ENCODE measurements at places on chromosomes 11 and 22.

DNA sequence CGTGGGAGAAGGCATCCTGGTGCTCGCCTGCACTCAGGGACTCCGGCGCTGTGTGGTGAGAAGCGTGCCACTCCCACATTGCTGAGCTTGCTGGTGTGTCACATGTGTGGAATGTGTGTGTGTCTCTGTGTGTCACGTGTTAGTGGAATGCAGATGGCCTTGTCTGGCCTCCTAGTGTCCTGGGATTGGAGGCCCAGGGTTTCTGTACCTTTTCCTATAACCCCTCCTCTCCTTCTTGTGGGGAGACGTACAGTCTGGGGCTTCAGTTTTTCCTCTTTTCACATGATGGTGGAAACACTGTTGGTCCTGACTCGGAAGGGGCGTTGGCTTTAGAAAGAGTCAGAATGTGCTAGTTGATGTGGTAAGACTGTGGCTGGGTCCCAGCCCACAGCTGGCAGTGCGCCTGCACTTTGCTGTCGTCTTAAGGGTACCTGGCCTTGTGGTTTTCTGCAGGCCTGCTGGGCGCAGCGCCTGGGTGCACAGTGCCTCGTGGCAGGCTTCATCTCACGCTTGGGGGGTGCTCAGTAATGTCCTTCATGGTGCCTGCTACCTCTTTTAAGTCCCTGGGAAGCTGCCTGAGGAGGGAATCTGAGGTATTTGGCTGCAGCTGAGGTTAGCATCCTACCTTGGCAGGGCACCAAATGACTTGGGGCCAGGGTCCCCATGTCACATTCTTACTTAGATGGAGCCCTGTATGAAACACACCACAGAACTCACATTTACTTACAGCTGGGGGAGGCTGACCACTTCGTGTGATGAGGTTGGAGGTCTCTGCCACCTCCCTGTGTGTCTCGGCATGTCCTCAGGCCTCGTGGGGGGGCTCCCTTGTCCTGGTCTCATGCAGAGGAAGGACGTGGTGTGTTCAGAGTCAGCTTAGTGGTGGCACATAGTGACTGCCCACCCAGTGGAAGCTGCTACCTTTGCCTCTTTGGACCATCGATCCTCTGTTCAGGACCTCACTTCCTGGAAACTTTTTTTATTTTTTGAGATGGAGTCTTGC lies 61.9 kb downstream of the MED15 start:
- peak; percentile 98 for DNase-seq

- DNase-seq = no peak
Observed at GRCh38 chr22:46366327-46366731, 30.8 kb downstream of the TRMU start.

DNA sequence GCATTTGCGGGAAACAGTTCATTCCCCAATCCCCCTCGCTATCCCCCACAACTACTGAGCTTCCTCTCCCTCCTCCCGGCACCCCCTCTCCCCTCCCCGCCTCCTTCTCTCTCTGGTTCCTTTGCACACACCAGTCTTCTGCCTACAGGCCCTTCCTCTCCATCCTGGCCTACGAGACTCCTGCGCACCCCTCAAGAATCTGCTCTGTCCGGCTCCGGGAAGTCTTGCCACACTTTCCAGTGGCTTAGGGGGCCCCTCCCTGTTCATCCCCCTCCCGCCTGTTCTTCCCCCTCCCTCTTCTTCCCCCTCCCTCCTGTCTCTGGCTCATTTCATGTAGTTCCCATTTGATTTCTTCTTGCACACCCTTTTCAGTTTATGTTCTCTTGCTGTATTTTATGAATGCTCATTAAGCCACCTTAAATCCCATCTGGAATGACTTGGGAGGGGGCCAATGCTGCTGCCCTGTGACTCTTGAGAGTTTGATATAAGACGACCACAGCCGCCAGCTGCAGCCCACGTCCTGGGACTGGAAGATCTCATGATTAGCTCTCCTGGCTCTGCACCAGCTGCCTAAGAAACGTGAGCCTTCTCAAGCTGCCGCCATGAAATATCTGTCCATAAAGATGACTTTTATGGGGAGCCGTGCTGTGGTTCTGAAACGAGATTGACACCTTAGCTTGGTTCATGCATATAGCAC lies 50.9 kb downstream of the RPS6KA4 start:
- DNase-seq = peak; percentile 36

DNA sequence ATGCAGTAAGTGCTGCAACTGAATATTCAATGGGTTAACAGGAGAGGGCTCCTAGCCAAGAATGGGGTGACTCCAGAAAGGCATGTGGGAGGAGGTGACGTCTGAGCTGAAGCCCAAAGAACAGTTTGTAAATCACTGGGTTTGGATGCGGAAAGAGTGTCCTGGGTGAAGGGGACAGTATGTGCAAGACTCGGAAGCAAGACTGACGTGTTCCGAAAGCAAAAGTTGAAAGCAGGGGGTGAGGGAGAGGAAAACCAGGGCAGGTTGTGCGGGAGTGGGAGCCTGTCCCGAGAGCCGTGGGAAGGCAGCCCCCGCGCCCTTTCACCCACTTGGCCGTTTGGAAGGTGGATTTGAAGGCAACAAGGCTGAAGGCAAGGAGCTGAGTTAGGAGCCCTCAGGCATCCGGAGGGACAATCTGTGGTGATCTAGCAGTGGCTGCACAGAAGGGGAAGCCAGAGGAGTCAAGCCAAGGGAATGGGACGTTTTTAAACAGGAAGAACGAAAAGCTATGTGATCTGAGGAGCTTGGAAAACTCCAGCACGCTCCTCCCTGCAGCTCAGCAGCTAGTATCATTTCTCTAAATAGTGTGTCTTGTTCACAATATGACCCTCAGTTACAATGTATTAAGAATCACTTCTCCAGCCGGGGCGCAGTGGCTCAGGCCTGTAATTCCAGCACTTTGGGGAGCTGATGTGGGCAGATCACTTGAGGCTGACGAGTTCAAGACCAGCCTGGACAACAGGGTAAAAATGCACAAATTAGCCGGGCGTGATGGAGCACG lies 7.7 kb downstream of the SLC25A18 start:
- peak; percentile 81 for DNase-seq

GRCh38 chr11:1401656-1402221 lies 12.0 kb downstream of the BRSK2 start:
- peak; percentile 43 for DNase-seq

GRCh38 chr22:20419664-20419951 lies 18.0 kb downstream of the SCARF2 start:
- DNase-seq = no peak

DNA sequence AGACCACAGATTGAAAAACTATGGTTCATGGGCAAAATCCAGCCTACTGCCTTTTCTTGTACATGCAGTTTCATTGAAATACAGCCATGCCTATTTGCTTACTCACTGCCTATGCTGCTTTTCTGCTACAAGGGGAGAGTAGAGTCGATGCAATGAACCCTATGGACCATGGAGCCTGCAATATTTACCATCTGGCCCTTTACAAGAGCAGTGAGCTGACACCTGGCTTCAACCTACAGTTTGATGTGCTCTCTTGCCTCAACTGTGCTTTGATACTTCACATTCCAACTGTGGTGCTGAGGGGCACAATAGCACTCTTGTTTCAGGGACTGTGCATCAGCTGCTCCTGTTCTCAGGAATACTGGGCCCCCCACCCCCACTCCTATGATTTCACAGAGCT lies 239.5 kb upstream of the SORL1-AS1 start:
- DNase-seq = peak; percentile 47

- DNase-seq = peak; percentile 45
Observed at GRCh38 chr11:58965246-58965985, 26.1 kb downstream of the GLYATL1 start.

DNA sequence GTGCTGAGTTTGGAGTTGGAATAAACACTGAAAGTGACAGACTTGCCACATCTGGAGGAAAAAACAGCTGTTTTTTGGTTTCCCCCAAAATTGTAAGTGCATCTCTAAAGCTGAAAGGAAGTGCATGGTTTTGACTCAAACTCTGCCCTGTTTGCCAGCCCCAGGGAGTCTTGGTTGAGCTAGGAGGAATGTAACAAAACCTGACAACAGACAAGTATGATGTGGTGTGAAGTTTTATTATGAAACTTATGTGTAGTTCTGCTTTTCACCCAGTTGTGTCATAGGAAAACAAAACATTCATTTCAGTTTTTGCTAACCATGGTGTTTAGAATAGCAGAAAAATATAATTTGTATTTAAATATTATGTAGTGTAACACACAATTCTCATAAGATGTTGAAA lies 31.7 kb upstream of the PDE3B start:
- no peak for DNase-seq

GRCh38 chr22:40176921-40177737 lies 596 bp upstream of the TNRC6B start:
- DNase-seq = peak; percentile 75

- DNase-seq = no peak
Observed at GRCh38 chr22:35375526-35375925, 5.4 kb upstream of the HMOX1 start.

DNA sequence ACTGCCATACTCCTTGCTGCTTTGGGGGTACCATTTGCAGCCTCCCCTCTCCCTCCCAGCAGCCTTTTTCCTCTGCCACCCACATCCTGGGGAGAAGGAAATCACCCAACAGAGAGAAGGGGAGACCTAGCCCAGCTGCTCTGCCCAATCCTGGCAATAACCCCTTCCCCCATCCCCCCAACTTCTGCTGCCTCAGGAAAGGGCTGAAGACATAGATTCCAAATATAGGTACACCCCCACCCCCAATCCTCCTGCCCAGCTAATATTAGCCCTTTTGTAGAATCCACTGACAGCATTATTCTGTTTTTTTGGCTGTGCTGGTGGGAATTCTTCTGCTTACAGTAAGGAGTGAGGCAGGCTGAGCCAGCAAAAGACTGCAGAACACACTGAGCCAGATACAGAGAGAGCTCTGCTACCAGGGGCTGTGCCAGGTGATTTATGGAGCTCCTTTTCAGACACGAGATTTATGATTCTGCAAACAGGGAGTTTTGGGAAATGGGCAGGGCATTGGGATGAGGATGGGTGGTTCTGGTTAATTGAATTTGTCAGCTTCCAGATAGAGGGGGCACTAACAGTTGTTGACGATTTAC lies 164.0 kb downstream of the TENM4 start:
- DNase-seq = no peak

- DNase-seq = peak; percentile 30
Observed at GRCh38 chr22:41532908-41533825, 11.1 kb downstream of the POLR3H start.

- peak; percentile 74 for DNase-seq
Observed at GRCh38 chr22:46058091-46058420, 81.1 kb upstream of the WNT7B start.

GRCh38 chr22:46583571-46583970 lies 36.6 kb upstream of the GRAMD4 start:
- DNase-seq = no peak

DNA sequence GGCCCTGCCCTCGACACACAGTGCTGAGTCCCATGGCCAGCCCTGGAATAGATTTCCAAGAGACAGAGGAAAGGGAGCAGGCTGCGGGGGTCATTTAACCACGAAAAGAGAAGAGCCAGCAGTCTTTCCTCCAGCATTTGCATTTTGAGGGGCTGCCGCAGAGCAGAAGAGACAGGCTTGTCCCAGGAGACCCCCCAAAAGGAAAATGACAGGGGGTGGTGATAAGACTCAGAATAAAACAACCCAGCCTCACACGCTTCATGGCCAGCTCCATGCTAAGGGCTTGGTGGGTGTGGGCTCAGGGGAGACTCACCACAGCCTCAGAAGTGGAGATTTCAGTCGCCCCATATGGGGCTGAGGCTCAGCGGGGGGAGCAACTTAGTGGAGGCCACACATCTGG lies 16.9 kb downstream of the TRIOBP start:
- DNase-seq = no peak

- peak; percentile 46 for DNase-seq
Observed at GRCh38 chr11:911031-911889, 650 bp upstream of the CHID1 start.

DNA sequence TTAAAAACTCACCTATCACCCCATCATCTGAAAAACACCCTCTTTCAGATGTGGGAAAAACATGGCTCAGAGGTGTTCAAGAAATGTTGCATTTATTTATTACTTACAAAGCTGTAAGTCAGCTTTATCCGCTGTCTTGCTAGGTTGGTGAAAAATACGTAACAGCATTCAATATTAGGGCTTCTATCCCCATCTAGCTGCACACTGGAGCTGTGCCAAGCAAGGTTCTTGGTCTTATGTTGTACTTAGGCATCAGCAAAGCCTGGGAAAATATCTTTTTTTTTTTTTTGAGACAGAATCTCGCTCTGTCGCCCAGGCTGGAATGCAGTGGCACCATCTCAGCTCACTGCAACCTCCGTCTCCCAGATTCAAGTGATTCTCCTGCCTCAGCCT lies 7.5 kb downstream of the SERPING1 start:
- no peak for DNase-seq

DNA sequence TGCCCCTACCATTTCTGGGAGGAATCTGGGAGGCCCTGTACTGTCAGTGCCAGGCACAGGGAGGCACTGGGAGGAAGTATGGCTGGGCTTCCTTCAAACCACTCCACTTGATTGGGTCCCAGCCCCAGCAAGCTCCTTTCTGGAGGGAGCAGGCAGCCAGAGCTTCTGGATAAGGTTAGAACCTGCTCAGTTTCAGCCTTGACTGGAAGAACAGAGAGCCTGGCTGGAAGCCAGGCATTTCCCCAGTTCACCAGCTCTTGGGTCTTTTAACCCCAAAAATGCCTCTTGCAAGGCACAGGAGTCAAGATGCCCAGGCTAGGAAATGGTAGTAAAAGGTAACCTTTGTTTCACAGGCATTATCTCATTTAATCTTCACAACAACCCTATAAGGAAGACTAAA lies 9.0 kb upstream of the KCTD14 start:
- no peak for DNase-seq

GRCh38 chr22:44200855-44201550 lies 20.3 kb downstream of the PARVG start:
- no peak for DNase-seq

- no peak for DNase-seq
Observed at GRCh38 chr11:17934194-17934593, 78.7 kb downstream of the SERGEF start.

- peak; percentile 44 for DNase-seq
Observed at GRCh38 chr11:96337541-96338431, 5.2 kb downstream of the MAML2 start.

DNA sequence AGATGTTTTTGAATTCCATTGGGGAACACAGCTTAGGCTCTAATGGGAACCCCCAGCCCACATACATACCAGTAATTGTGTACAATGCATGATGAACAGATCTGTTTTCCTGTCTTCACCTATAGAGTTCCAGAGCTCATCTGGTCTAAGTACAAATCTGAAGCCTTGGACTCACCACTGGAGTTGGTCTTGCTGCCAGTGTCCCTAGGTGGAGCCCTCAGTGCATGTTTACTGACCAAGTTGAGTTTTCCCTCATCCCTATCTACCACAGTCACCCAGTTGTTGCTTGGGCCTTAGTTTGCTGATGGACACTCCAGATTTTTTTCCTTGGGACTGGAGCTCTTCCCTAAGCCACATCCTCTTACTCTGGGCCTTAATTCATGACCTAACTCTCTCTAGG lies 159.2 kb upstream of the DDI1 start:
- peak; percentile 14 for DNase-seq

- DNase-seq = no peak
Observed at GRCh38 chr22:19815823-19816290, 38.8 kb downstream of the GNB1L start.

DNA sequence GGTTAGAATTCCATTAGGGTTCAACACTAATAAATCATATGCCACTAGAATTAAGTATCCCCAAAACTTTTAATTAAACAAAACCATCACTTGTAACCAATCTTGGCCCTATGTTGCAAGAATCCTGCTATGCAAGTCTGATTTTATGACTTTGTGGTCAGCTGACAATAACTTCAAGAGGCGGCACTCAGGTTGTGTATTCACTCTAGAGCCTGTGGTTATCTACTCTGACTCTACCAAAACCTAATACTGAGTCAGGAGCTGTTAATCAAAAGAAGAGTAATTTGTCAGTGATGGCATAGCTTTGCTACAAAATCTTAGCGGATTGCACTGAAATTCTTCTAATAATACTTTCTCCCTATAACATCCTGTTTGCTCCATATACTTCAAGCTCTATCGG lies 253.7 kb downstream of the AASDHPPT start:
- DNase-seq = peak; percentile 75

Measured in fibroblast of lung (primary cell).